Hair follicle dermal papilla cell (primary cell): ENCODE measurements at places on chromosomes 16 and 17. TPM values are rescaled to one million over a fixed set of nuclear protein-coding genes. Genes with fewer than 3 reads are reported as not detected.

The ABCC11 gene
- under 0.01 TPM in 2 replicates for total RNA-seq

The KRT28 gene
- not detected in 2 replicates for total RNA-seq

The KCNJ2 gene
- 8.3 and 9.0 TPM in 2 replicates for total RNA-seq

The PYDC1 gene
- total RNA-seq = not detected in 2 replicates

The TBC1D3 gene
- total RNA-seq = not detected in 2 replicates
